Fibroblast of skin of scalp (primary cell): ENCODE measurements at places on chromosomes 5 and 9.
A peak's percentile ranks its signal among the peaks of the same experiment; 100 is the strongest.

- DNase-seq: no peak
Measured at GRCh38 chr9:37732086-37732741, 21.4 kb upstream of the TRMT10B start.

DNA sequence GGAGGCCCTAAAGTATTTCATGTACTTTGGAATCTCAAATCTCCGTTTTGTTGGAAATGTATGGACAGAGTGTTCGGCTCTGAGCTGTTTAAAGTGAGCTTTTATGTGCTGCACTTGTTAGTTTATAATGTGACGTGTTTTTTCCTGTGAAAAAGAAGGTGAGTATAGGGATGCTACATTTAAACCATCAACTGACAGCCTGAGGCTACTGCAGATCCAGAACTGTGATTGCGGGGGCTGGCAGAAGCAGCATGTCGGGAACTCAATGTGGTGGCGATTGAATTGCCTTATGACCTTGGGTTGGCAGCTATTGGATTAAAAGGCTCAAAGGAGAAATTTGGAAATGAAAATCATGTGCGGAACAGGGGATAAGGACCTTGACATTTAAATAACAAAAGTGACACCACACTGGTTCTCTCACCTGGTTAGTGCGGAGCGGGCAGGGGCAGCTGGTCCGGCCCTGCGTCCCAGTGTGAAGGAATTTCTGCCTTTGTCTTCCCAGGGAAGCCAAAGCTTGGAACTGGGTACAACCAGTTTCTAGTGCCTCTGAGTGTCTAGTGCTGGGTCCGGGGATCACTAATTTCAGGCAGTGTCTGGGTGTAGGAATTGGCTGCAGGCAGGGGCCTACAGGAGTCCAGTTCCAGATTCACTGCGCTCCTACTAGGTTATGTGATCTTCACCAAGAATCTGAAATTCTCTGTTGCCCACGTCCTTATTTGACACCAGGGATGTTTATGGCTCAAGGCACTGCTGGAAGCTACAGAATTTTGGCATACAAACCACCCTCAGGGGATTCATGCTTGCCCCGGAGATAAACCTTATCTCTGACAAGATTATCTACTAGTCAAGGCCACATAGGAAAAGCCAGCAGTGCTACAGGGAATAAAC lies 120.7 kb upstream of the ERCC6L2 start:
- no peak for DNase-seq

DNA sequence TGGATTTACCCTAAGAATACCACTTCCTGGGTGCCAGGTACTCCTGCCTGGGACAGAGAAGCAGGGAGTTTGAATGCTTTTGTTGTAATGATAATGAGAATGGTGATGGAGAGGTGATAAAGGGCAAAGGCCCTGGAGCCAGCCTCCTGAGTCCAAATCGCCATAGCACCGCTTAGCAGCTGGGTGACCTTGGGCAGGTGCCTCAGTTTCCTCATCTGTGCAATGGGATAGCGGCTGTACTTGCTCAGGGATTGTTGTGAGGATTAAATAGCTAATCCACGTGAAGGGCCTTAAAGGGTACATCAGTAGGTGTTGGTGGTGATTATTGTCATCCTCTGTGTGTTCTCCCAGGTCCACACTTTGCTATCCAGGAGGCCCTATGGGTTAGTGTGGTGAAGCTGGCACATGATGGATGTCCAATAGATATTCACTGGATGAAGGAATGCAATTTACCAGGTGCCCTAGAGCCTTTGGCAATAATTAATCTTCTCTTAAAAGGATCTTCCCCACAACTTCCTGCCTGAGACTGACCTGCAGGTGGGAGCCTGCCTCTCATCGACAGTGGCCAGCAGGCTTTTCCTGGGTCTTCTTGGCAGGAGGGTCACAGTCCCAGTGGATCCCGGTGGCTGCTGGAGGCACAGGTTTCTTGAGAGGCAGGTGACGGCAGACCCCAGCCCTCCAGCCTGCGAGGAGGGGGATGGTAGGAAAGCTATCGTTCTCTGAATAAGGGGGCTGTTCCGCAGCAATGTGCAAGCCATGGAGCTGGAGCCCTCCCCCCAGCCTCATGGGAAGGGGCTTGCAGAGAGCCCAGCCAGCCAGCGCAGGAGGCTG lies 160.2 kb downstream of the MACROH2A1 start:
- no peak for DNase-seq

- DNase-seq: peak; percentile 87
Measured at GRCh38 chr5:156094001-156094400, 233.0 kb upstream of the SGCD start.

GRCh38 chr9:121638399-121638798 lies 13.0 kb upstream of the DAB2IP start:
- DNase-seq: no peak

DNA sequence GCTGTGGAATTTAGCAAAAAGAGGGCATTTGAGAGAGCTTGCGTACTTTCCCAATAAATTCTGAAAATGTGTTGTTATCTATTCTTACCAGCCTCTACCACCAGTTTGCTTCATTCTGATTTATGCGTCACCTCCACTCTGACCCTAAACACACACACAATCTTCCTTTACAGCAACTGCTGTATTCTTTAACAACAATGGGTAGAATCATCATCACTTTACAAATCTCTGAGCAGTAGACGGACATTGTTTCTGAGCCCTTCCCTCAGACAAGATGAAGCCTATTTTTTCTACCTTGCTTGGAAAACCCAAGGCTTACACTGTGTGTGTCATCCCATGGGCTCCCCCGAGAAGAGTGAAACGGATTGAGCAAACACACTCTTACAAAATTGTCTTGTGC lies 83.1 kb upstream of the RASA1 start:
- no peak for DNase-seq

DNA sequence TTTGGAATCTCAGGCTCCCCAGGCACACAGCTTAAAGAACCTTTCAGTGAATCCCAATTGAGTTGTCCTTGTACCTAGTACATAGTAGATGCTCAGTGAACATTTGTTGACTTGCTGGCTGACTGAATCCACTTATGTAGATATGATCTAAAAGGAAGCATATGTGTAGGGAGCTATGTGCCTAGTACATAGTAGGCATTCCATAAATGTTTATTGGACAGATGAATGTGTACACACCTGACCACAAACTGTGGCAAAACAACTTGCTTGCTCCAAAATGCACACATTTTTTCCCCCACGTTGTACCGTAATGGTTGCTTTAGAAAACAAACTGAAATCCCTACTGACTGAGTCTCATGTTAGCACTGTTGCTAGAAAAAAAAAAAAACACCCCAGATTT lies 80.2 kb upstream of the IL12B start:
- no peak for DNase-seq
